Bone marrow (tissue), 2 donors: ENCODE measurements at places on chromosomes 5 and 9.

GRCh38 chr9:14278291-14278721, 35.6 kb downstream of the NFIB start:
- DNase-seq = no peak

- no peak for DNase-seq
These were observed 129.4 kb downstream of the OLFM1 start for GRCh38 chr9:135216791-135217441.

- DNase-seq = no peak
These were observed 2.5 kb upstream of the GFI1B start for GRCh38 chr9:132975961-132976360.

DNA sequence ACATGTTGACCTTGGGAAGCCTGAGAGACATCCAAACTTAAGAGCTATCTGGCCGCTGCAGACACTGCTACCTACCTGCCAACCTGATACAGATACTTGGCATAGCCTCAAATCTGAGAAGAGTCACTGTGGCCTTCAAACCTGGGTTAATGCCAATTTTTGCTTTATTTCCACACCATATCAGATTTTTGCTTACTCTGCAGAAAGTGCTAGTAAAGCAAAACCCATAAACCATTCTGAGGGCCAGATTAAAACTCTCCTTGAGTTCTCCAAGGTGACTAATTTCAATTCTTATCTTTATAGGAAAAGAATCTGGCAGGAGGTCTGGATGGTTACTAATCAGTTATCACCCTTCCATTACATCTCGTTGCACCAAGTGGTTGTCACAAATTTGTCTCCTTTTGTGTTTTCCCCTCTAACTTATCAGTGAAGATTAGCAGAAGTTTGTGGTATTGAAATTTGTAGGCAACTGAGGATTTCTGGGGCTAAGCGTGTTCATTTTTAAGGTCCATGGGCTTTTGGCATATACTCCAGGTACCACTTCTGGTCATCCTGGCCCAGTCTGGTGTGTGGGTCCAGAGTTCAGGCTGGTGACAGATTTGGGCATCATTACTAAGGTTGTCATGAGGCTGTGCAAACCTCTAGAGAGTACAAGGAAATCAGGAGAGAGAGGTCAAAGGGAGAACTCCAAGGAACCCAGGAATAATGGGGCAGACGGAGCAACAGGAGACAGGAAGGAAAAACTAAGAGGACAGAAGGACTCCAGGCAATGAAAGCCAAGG, 177.9 kb downstream of the TSSK1B start:
- DNase-seq = no peak

DNA sequence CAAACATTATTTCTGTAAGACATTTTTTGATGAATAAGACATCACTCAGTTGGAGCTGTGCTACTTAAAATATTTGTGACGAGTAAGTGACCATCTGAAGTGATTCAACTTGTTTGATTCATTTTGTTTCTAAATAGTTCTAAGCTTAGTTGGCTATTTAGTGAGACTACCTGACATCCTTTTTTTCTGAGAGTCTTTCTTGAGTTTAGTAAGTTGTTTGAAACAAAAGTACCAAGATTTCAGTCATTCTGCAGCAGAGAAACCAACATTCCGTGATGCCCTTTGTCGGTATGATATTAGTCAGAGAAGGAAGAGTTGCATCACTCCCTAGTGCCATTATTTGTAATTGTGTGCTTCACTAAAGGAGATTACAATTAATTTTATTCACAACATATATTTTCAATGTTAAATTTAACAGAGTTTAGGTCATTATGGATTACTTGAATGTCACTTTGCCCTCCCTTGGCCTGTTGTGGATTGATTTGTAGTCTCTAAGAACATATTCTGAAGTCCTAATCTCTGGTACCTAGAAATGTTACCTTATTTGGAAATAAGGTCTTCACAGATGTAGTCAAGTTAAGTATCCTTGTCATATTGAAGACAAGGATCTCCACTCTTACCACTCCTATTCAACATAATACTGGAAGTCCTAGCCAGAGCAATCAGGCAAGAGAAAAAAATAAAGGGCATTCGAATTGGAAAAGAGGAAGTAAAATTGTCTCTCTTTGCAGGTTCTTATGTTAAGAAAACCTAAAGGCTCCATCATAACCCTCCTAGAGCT, 212.2 kb downstream of the PCSK1 start:
- DNase-seq = no peak

- no peak for DNase-seq
These were observed 5.4 kb downstream of the HSPA9 start for GRCh38 chr5:138569782-138570181.

- DNase-seq = no peak
These were observed 77.9 kb upstream of the RPS23 start for GRCh38 chr5:82356021-82356420.

GRCh38 chr9:85212887-85213286, 528.9 kb downstream of the AGTPBP1 start:
- DNase-seq = no peak

DNA sequence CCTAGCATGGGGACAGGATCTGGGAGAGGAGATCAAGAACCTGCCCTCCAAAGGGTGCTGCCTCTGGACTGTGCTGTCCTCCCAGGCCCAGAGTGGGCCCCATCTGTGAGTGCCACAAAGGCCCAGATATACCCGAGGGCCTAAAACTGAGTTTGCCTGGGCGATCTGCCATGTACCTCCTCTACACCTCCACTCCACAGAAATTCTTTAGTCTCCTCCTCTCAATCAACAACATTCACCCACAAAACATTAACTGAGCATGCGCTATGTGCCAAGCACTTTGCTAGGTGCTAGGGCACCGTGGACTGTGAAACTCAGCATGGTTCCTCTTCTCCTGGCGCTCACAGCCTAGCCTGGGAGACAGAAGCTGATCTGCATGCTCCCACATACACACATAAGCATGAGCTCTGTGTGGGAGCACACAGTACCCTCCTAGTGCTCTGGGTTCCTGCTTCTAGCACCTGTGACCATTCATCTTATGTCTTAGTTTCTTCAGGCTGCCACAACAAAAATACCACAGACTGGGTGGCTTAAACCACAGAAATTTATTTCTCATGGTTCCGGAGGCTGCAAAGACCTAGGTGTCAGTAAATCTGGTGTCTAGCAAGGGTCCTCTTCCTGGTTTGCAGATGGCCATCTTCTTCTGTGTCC, 82.0 kb upstream of the FSTL4 start:
- no peak for DNase-seq

DNA sequence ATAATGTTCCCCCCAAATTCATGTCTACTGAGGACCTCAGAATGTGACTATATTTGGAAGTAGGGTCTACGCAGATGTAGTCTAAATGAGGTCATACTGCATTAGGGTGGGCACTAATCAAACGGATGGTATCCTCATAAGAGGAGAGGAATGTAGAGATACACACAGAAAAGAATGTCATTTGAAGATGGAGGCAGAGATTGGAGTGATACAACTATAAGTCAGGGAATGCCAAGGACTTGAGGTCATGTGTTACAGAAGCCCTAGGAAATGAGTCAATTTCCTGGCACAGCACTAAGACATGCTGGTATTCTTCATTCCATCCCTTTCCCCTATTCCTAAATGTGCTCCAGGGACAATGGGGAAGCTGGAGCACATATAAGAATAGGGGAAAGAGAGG, 758 bp upstream of the PDCD1LG2 start:
- no peak for DNase-seq

DNA sequence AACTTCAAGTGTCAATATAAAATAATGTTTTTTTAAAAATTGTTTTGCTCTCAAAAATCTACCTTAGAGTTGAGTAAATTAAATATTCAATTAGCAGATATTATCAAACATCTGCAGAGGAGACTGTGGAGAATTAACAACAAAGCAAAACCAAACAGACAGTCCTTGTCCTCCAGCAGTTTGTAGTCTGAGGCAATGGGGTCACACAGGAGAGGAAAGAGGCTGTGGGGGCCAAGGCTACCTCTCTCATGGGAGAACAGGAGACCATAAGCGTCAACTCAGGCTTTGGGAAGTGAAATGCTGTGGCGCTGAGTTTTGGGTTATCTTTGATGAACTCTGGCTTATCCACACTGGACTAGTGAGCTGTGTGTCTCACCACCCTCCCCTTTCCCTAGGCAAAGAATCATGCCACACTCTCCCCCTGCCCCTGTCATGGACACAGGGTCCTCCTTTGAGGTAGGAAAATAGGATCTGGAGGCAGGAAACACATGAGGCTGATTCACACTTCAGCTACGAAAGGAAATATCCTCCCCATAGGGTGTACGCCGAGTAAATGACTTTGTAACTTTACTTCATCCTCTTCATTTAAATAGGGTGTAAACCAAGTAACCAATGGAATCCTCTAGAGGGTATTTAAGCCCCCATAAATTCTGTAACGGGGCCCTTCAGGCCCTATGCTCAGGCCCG, 152.7 kb downstream of the FSTL4 start:
- DNase-seq = no peak

DNA sequence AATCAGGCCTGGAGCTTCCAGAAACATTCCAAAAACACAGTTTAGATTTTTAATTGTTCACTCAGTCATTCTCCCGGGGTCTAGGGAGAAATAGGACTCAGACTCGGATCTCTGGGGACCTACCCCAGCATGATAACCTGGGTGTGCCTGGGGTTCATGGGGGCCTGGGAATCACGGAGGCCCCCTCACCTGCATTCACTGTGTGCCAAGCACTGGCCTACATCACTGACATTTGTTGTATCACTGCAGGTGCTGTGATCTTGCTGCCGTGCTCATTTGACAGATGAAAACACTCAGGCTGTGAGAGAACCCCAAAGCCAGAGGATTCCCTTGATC, 22.8 kb upstream of the ZBTB43 start:
- no peak for DNase-seq

DNA sequence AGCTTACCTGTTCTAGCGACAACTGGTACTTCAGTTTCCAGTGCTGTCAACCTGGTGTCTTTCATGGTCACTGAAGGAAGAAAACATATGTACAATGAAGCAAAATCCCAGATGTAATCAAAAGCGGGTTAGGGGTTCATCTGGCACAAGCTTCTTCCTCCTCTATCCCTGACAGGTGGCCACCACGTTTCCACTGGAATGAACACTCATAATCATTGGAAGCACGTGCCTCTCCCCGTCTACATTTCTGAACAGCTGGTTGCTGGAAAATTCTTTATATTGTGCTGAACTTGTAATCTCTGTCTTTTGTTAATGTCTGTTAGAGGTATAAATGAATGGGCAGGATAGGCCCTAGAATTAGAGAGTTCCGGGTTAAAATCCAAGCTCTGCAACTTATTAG, 9.4 kb downstream of the TSC1 start:
- DNase-seq = no peak

- no peak for DNase-seq
These were observed 119.4 kb downstream of the PDE8B start for GRCh38 chr5:77329664-77330430.

DNA sequence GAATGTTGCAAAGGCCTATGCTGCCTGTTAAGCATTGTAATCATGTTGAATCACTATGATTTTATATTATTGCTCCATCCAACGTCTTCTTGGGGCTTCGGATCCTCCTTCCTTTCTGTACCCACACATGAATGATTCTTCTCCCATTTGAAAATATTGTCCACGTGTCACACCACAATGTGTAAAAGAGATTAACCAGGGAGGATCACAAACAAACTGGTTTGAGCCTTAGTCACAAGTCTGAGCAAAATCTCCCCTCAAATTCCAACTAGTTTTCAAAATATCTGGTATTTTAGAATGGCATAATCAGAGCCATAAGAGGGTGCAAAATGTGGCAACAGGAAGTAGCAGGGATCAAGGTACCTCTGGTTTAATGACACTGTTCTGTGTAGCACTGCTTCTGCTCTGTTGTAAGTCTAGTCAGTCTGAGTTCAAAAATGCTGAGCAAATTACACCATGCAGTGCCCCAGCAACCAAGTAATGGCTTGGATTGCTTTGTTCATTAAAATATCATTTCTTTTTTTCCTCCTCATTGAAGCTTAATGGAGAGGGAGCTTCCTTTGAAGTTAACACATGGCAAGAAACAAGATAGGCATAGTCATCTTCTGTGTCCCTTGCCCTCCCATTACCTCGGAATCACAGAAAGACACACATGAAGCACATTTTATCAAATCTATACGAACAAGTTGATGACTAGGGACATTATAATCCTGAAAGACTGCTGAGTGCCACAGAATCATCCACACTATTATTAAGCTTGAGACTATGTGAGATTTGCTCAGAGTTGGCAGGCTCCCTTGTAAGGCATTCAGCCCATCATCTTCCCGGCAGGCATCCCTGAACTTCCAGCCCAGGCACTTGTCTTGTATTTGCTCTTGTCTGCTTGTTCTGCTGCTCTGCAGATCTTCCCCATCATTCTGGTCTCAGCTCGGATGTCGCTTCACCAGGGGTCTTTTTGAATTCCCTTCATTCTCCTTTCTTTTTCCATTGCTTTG, 102.0 kb upstream of the PRLR start:
- DNase-seq = no peak
